SK-N-DZ (cell line): ENCODE measurements at places on chromosomes 13 and 19.
A peak's percentile ranks its signal among the peaks of the same experiment; 100 is the strongest.

DNA sequence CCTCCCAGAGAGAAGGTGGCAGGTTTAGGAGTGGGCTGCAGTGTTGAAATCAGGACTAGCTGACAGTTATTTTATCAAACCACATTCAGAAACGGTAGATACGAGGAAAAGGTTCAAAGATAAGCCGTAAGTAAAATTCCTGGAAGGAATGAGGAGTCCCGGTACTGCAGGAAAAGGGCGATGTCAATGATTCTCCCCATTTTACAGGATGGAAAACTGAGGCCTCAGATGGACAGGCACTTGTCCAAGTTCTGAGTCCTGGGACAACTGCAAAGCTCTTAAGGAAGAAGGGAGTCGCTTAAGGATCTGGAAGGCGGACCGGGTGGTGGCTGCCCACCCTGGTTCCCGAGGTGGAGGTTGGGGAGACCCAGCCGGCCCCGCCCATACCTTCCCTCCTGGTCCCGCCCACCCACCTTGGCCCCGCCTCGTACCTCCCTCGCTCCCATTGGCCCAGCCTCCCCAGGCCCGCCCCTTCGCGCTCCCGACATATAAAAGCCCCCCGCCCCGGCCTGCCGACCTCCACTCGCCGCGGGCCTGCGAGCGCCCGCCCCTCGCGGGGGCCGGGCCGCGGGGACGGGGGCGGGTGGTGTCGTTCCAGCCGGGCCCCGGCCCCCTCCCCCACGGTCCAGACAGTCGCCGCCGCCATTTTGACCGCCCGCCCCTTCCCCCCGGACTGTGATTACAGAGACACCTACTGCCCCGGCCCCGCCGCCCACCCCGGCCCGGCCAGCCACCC is 603 bp downstream of the RFX1 start:
- DNase-seq = peak; percentile 64

GRCh38 chr13:44278166-44278565 is 95.5 kb upstream of the SERP2 start:
- no peak for DNase-seq

- DNase-seq = no peak
Observed at GRCh38 chr19:1680976-1681375, 28.6 kb upstream of the TCF3 start.

DNA sequence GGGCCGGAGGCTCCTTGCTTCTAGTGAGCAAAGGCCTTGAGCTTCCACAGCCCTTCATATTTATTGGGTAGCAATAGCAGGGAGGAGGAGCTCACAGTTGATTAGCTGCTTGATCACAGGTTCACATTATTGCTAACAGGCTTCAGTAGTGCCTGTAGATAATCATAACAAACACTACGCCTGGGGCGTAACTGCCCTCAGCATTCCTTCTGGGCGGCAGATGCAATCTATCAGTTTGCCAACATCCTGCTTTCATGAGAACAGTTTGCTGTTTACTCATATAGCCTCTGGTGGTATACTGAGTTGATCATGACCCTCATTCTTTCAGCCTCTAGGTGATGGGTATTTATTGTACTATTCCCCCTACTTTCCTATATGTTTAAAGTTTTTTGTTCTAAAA is 149.4 kb downstream of the B3GLCT start:
- no peak for DNase-seq

GRCh38 chr13:58804832-58805231 is 1173.3 kb downstream of the PCDH17 start:
- peak; percentile 6 for DNase-seq

- no peak for DNase-seq
Observed at GRCh38 chr13:66128201-66128600, 1101.9 kb downstream of the PCDH9 start.

GRCh38 chr19:1402411-1403070 is 1.2 kb upstream of the GAMT start:
- no peak for DNase-seq

DNA sequence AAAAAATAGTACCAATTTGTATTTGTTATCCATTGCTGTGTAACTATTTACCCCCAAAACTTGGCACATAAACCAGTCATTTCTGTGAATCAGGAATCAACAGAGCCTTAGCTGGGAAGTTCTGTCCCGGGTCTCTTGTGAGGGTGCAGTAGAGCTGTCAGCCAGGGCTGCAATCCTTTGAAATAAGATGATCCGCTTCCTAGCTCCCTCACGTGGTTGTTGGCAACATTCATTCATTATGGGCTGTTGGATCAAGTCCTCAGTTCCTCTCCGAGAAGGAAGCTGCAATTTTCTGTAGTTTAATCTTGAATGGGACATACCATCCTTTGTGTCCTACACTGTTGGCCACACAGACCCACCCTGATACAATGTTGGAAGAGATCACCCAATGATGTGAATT is 277.2 kb downstream of the SUCLA2 start:
- no peak for DNase-seq

DNA sequence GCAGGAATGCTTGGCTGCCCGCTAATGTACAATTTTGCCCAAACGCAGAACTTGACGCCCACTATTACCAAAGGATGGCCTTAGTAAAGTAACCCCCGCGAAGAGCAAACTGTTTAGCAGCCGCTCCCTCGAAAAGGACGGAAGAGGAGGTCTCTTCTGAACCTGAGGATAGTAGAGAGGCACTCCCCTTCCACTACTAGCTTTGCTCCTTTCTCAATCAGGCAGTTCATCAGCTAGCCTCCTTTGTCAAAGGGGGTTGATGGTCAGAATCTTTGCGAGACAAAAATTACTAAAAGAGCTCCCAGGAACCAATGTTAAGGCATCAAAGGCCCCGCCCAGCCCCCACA is 534 bp downstream of the CAB39L start:
- DNase-seq = peak; percentile 51

GRCh38 chr19:44050740-44051649 is 841 bp upstream of the ZNF223 start:
- no peak for DNase-seq

- no peak for DNase-seq
Observed at GRCh38 chr19:4229179-4229931, at the start of gene EBI3. Gene EBI3, plus strand, starts transcription at chr19:4229523. Its CDS starts 28 bp downstream, at chr19:4229551.

DNA sequence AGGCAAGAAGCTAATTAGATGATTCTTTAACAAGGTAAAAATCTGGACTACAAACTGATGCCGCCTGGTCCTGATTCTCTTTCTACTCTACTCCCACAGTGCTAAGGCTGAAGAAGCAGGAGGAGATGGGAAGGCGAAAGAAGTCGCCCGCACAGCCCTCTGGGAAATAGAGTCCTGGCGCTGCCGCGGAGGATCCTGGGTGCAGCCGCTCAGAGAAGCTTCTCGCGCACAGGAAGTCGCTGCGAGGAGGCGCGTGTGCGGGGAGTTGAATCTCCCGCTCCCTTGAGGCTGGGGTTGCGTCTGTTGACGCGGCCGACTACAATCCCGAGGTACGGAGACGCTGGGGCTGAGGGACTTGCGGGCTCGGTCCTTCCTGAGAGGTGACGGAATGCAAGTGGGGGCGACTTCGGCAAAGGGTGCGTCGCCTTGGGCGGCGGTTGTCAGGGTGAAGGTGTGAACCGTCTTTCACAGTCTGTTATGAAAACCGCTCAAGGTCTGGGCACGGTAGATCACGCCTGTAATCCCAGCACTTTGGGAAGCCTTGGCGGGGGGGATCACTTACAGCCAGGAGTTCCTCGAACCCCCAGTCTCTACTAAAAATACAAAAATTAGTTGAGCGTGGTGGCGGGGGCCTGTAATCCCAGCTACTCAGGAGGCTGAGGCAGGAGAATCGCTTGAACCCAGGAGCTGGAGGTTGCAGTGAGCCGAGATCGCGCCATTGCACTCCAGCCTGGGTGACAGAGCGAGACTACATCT is at the start of gene ZNF473:
TSS of gene ZNF473 (plus strand) at position 212 of the 756 bp plus-strand sequence. CDS start 5,078 bp downstream, outside the sequence.
- DNase-seq = peak; percentile 93

GRCh38 chr13:30882026-30882850 is 23.8 kb upstream of the MEDAG start:
- DNase-seq = no peak

- no peak for DNase-seq
Observed at GRCh38 chr13:30301827-30302226, 5.5 kb downstream of the KATNAL1 start.

GRCh38 chr13:24664726-24665409 is 15.3 kb upstream of the ATP12A start:
- no peak for DNase-seq

- DNase-seq = no peak
Observed at GRCh38 chr13:77861741-77862140, 56.9 kb downstream of the EDNRB start.

GRCh38 chr13:72255908-72256307 is 388.9 kb upstream of the DACH1 start:
- peak; percentile 77 for DNase-seq

GRCh38 chr13:98775844-98776598 is 23.5 kb upstream of the SLC15A1 start:
- no peak for DNase-seq

- DNase-seq = peak; percentile 87
Observed at GRCh38 chr13:43786766-43787517, at the start of gene ENOX1. Gene ENOX1, minus strand, starts transcription at chr13:43786972.

DNA sequence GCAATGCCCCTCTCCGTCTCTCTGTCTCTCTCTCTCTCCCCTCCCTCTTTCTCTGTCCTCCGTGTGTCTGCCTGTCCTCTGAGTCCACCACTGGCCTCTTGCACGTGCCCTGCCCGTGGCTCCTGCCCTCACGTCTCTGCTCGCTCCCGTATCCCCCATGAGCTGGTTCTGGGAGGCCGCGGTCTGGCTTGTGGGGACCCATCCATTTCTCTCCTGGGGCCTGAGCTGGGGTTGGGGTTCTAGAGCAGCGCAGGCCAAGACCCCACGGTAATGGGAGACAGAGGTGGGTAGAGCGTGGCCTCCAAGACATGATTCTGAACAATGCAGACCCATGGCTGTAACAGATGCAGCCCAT is 19.0 kb downstream of the C2CD4C start:
- no peak for DNase-seq

GRCh38 chr19:2167896-2168618 is 4.3 kb downstream of the DOT1L start:
- no peak for DNase-seq

- DNase-seq = no peak
Observed at GRCh38 chr19:3821156-3821555, 35.0 kb upstream of the MATK start.

DNA sequence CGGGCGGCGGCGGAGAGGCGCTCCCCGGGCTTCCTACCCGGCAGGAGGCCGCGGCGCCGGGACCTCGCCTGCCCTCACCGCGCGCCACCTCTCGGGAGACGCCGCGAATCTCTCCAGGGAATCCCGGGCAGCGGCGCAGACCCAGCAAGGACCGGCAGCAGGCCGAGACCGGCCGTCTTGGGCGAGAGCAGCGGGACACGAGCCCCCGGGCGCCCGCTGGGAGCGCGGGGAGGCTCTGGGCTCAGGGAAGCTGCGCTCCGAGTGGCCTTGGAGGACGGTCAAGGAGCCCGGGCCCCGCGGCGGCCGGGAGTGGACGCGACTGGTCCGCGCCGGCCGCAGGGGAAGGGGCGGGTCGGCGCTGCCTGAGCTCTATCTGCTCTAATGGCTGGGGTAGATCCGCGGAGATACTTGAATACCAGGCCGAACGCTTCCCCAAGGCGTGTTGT is 14.7 kb downstream of the CDX2 start:
- no peak for DNase-seq

DNA sequence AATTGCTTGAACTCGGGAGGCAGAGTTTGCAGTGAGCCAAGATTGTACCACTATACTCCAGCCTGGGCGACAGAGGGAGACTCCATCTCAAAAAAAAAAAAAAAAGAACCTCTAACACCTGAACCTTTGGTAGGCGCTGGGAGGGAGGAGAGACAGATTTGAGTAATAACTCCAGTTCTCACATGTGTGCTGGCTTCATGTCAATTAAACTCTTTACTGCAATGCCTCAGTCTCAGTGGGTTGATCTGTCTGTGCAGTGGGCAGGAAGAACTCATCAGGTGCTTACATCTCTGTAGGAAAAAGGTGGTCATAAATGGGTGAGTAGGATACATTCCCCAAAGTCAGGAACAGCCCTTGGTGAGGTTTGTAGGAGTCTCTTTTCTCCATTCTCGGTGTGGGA is 85.1 kb upstream of the ABCC4 start:
- no peak for DNase-seq

DNA sequence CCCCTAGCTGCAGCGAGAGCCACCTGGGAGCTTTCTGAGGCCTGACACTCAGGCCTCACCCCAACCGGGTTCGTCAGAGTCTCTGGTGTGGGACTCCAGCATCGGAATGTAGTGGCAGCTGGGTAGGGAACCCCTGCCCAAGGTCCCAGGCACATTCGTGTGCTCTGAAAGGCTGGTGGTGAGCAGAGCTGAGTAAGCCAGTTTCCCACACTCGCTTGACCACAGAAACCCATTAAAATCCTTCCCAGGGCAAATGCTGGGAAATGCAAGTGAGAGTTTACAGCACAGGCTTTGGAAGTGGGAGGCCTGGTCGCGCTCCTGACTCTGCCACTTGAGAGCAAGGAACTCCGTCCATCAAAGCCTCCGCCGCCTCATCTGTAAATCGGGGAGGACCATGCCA is 4.2 kb downstream of the TRAPPC6A start:
- DNase-seq = no peak

GRCh38 chr19:21256722-21257121 is 72.5 kb downstream of the ZNF708 start:
- peak; percentile 5 for DNase-seq
